ENCODE measurements at places on chromosomes 4 and X.
A peak's percentile ranks its signal among the peaks of the same experiment; 100 is the strongest.

- DNase-seq: no peak
Measured at GRCh38 chr4:86523333-86523732, 70.8 kb upstream of the PTPN13 start.

DNA sequence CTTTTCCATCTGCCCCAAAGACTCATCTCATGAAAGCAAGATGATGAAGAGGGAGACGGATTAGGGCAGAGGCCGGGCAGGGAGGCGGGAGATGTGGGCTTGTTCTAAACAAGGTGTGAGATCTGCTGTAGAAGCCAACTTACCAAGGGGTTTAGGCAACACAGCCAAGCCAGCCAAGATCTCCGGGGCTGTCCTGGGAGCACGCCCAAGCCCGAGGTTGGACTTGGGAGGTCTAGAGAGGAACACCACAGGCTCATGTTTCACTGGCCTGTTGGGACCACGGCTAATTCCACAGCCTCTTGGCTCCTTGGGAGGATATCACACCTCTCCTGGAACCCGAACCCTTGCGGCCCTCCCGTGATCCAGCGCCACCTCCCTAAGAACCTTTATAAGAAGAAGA is 171.4 kb downstream of the CRLF2 start:
- no peak for DNase-seq

- DNase-seq: no peak
Measured at GRCh38 chr4:151013944-151014343, 1.1 kb downstream of the LRBA start.

GRCh38 chr4:60744767-60745166 is 455.4 kb upstream of the ADGRL3 start:
- no peak for DNase-seq

GRCh38 chrX:31245714-31246113 is 173.9 kb upstream of the FTHL17 start:
- no peak for DNase-seq

DNA sequence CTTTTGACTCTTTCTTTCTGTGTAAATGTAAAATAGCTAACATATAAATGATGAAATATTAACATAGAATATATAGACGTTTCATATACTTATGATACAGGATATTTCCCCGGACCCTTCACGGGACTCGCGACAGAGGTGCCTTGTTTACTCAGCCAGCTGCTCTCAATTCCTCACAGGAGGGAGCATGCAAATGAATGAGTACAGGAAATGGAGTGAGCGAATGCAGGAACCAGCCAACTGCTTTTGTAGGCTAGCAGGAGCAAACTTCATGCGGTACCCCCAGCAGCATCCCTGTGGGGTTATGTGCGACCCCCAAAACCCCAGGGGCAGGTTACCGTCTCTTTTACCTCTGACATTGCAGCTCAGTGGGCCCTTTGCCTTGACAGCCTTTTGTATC is 110.3 kb upstream of the PDHA2 start:
- no peak for DNase-seq

DNA sequence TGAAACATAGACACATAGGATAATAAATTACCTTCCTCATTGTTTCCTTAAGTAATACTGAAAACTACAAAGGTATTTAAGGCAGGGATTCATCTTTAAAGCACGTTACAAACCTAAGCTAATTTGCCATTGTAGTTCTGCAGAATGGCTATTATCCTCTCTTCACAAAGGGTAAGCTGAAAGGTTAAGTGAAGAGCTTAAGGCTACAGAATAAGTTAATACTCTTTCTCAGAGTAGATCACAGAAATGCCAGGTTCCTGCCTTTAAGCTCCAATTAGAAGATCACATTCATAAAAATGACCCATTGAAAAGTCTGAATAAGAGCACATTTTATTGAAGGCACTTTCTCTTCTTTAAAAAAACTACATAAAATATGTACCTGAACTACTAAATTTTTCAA is 42.1 kb upstream of the PRDM5 start:
- no peak for DNase-seq

DNA sequence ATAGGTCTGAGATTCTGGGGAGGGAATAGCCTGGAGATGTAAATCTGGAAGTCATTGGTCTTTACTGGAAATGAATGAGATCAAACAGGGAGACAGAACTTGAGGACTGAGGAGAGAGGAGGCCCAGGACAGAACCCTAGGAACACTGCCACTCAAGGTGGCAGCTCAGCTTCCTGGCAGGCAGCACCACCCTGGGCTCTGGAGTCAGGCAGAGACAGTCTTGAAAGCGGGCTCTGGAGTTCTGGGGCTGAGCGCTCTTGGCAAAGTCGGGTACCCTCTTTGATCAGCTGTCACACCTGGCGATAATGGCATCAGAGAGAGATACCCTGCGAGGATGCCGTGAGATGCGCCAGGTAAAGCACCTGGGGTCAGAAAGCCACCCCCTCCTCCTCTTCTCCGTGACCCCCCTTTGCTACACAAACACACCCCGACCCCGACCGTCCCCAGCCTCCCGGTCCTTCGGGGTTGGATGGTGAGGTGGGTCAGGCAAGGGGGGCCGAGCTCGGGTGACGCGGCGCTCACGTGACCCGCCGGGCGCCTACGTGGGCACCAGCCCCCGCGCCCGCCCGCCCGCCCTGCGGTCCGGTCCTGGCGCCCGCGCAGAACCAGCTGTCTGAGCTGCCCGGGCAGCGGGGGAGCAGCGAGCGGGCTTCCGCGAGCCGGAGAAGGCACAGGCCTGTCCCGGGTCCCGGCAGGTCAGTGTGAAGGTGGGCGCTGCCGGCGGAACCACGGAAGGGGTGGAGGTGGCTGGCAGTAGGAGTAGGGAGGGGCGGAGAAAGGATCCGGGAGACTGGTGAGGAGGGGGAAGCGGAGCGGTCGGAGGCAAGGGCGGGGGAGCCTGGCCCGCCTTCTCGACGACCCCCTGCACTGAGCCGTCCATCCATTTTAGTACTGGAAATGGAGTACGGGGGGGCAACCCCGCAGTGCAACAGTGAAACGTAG is at the start of gene TCEAL3:
TSS of gene TCEAL3 (plus strand) at position 600 of the 942 bp plus-strand sequence. CDS start 1,102 bp downstream, outside the sequence.
- DNase-seq: peak; percentile 58

DNA sequence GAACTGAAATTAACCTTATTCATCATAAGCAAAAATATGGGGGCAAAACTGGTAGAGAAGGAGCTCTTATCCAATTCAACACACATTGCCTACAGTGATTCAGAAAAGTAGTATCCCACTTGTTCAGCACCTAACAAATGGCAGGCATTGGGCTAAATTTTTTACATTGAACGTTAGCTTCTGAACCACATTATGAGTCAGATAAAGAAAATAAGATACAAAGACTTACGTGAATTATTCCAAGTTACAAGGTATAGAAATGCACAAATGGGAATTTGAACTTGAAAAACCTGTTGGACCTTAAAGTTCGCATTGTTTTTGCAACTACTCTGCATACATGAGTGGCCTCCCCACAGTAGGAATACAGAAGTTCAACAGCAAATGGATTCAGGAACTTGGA is 210.6 kb downstream of the LDB2 start:
- DNase-seq: no peak

GRCh38 chr4:2696423-2696822 is 59.7 kb downstream of the TNIP2 start:
- no peak for DNase-seq

DNA sequence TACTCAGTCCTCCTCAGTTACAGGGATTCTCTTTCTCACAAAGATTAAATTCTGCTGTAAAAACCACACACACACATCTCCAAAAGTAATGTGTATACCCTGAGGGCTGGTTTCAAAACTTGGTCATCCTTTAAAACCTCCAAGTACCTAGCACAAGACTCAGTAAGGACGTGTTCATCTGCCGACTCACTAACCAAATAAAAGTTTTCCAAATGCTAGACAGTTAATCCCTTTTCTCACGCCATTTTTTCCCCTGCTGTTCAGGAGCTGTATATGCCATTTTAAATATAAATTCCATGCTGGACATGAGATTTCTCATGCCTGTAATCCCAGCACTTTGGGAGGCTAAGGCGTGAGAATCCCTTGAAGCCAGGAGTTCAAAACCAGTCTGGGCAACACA is 3.9 kb upstream of the SAT1 start:
- DNase-seq: no peak

DNA sequence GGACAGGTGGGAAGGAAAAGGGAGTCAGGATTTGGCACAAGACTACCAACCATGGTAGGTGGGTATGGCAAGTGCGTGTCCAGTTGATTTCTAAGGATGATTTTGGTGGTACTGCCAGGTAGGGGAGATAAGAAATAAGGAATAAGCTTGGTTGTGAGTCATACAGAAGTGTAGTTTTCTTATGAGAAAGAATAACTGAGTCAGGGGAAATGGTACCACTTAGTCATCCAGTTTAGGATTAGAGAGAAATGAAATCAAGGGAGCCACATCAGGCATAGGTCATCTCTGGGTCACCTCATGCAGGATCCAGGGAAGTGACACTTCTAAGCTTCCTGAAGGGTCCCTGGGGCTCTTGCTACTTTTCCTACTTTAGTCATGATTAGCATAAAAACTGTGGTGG is 107.1 kb upstream of the C1GALT1C1 start:
- DNase-seq: no peak

GRCh38 chrX:71098951-71099506 is 3.4 kb downstream of the FOXO4 start:
- DNase-seq: no peak

- DNase-seq: no peak
Measured at GRCh38 chrX:110156167-110156754, 153.3 kb downstream of the TMEM164 start.

DNA sequence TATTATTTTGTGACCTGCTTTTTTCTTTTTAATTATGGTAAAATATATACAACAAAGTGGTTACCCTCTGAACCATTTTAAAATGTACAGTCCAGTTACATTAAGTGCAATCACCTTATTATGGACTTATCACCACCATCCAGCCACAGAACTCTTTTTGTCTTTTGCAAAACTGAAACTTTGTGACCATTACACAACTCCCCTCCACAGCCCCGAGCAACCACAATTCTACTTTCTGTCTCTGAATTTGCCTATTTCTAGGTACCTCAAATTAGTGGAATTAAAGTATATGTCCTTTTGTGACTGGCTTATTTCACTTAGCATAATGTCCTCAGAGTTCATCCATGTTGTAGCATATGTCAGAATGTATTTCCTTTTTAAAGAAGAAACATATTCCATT is 39.3 kb upstream of the WWC2 start:
- DNase-seq: no peak
